ENCODE measurements at places on chromosomes 13 and 19. TPM values are rescaled to one million over a fixed set of nuclear protein-coding genes. Genes with fewer than 3 reads are reported as not detected.

ATP4B gene
- total RNA-seq: not detected

- DNase-seq: no peak
Observed at GRCh38 chr19:45499196-45500180, 1.2 kb downstream of the PPM1N start.

DNA sequence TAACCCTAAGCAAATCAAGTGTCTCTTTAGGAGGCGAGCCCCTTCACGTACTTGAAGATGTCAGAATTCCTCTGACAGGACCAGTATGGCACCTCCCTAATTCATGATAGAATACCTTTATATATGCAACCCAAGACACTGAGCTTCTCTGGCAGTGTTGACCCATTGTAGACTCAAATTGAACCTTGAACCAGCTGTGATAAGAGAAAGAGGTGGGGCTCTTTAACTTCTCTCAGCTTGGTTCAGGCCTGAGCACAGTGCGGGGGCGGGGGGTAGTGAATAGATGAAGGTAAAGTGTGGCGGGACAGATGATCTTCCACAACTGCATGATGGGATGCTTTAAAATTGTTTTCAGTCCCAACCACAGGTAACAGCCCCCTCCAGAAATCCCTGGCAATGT is 12.1 kb downstream of the MBNL2 start:
- no peak for DNase-seq

- peak; percentile 97 for DNase-seq
Observed at GRCh38 chr13:51764184-51765141, 39.5 kb downstream of the DHRS12 start.

DNA sequence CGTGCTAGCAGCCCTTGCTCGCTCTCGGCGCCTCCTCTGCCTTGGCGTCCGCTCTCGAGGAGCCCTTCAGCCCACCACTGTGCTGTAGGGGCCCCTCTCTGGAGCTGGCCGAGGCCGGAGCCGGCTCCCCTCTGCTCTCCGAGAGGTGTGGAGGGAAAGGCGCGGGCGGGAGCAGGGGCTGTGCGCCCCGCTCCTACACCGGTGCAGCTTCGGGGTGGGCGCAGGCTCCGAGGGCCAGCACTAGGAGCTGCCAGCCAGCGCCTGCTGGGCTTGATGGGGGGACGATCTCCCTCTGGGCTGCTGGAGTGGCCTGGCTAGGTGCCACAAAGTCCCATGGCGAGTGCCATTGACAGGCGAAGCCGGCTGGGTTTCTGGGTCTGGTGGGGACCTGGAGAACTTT is 365.5 kb downstream of the SLITRK1 start:
- no peak for DNase-seq

DNA sequence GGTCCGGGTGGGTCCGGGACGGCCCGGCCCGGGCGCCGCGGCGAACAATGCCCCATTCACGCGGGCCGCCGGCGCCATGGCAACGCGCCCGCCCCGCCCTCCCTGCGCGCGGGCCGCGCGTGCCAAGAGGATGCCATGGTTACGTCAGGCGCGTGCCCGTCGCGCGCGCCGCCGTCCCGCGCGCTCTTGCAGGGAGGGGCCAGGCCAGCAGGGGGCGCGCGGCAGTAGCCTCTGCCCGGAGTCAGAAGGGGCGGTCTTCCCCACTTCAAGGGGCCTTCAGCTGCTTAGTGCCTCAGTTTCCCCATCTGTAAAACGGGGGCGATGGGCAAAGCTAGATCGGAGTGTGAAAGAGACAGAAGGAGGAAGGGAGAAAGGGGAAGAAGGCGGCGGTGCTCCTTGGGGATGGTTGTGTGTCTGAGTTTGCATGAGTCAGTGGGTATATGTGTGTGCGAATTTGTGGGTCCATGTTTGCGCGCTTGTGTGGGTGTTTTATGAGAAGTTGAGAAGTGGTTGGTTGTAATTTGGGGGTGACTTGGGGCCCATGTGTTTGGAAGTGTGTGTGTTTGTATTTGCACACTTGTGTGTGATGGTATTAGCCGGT is 11.6 kb upstream of the NFIX start:
- DNase-seq: peak; percentile 70
